Stomach (tissue), 19 donors: ENCODE measurements at places on chromosomes 12 and 14. TPM values are rescaled to one million over a fixed set of nuclear protein-coding genes. Genes with fewer than 3 reads are reported as not detected.

DNA sequence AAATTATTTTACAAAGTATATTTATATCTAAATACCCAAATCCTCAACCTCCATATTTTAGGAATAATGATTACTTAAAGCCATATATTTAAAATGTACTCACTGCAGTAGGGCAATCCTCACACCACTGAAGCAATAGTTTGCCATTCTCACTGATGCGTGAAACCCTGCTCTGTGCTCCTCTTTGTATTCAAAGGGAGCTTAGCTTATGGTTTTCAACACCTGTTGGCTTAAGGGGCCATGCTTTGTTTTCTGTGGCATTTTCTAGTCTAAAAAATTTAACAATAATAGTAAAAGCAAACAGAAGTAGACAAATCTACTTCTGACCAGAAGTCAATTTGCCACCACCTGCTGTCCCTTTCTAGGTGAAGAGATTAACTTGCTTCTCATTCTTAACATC lies 294.6 kb downstream of the FLRT2 start:
- no peak overlapping the region for H3K4me3 ChIP-seq
- no peak overlapping the region for H3K27ac ChIP-seq
- DNase-seq = no peak

The OR6C2 gene
- not detected for total RNA-seq

DNA sequence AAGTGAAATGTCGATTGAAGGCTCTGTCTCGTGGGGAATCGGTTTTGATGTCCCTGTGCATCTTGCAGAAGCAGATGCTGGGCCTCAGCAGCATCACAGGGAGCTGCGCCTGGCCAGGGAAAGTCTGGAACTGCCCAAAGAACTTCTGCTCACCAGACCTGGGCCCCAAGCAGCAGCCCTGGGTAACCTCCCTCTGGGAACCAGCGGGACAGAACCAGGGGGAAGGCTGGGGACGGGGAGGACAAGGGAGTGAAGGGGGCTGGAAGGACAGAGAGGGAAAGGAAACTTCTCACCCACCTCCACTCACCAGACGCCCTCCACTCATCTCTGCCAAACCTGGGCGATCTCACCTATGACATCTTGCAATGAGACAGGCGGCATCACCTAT lies 26.8 kb upstream of the C14orf180 start:
- peaks cover 8% of the 10 kb centered on the region for H3K27me3 ChIP-seq
- no peaks in the 10 kb centered on the region for H3K4me1 ChIP-seq
- H3K27ac ChIP-seq = no peak overlapping the region

The P2RX7 gene
- 1.3 TPM for total RNA-seq

DNA sequence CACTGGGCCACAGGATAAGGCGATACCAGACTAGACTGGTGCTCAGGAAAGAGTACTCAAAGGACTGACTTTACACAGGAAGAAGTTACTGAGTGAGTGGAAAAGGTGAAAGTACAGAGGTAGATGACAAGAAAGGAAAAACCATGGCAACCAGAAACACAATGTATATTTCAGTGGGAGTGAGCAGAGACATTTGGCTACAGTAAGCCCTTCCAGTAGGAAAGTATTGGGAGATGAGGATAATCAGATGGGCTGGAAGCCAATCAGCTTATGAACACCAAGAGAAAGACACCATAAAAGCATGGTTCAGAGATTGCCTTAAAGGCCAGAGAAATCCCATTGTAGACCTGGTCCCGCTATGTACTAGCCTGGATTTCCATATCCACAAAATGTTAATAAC lies 51.6 kb downstream of the TMTC1 start:
- H3K27me3 ChIP-seq = no peaks in the 10 kb centered on the region
- H3K4me1 ChIP-seq = peaks cover 59% of the 10 kb centered on the region
- H3K36me3 ChIP-seq = no peaks in the 10 kb centered on the region
- H3K4me3 ChIP-seq = no peak overlapping the region
- no peak for DNase-seq
- no peak overlapping the region for H3K27ac ChIP-seq

DNA sequence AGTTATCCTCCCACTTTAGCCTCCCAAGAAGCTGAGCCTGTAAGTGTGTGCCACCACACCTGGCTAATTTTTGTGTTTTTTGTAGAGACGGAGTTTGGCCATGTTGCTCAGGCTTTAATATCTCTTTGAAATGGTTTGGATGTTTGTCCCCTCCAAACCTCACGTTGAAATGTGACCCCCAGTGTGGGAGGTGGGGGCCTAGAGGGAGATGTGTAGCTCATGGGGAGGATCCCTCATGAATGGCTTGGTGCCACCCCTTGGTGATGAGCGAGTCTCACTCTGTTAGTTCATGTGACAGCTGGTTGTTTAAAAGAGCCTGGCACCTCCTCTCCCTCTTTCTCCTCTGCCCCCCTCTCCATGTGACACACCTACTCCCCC lies 23.6 kb upstream of the TTC7B start:
- no peak for DNase-seq
- no peak overlapping the region for H3K4me3 ChIP-seq
- peak overlapping the region; percentile 56 for H3K27ac ChIP-seq
- no peaks in the 10 kb centered on the region for H3K27me3 ChIP-seq
- H3K4me1 ChIP-seq = peaks cover 7% of the 10 kb centered on the region
- H3K36me3 ChIP-seq = no peaks in the 10 kb centered on the region

The SLC2A14 gene
- not detected for total RNA-seq

DNA sequence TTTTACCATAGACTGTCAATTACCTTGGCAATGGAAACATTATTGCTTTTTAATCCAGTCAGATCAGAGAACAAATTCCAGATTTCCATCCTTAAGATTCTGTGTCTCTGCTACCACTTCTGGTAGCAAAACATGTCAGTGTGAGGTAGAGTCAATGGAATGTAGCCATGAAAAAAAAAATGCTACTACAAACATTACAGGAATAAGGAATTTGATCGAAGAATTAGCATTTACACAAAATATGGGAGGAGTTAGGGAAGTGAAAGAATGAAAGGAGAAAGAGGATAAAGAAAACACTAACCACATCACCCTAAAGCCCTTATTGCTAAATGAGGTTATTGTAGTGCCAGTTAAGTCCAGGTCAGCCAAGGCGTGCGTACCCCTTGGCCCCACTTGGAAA lies 9.2 kb downstream of the MED21 start:
- H3K4me3 ChIP-seq = no peak overlapping the region
- H3K27me3 ChIP-seq = no peaks in the 10 kb centered on the region
- peaks cover 67% of the 10 kb centered on the region for H3K36me3 ChIP-seq

DNA sequence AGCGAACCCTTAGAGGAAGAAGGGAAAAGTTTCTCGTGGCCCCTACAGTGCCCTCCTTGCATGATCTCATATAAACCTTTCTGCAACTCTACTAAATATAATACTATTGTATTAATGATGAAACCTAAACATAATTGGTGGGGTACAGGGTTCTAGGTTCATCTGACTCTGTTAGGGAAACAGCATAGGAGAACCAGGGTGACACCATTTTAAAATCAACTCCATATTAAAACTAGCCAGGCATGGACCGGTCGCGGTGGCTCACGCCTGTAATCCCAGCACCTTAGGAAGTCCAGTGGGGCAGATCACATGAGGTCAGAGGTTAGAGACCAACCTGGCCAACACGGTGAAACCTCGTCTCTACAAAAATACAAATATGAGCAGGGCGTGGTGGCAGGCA lies 15.0 kb upstream of the RND1 start:
- H3K27me3 ChIP-seq = no peaks in the 10 kb centered on the region
- H3K4me3 ChIP-seq = no peak overlapping the region
- H3K36me3 ChIP-seq = no peaks in the 10 kb centered on the region

GRCh38 chr14:53327716-53328115 lies 174.6 kb upstream of the DDHD1 start:
- H3K27ac ChIP-seq = no peak overlapping the region
- H3K4me1 ChIP-seq = no peaks in the 10 kb centered on the region
- no peak for DNase-seq
- no peak overlapping the region for H3K4me3 ChIP-seq
- H3K36me3 ChIP-seq = no peaks in the 10 kb centered on the region

DNA sequence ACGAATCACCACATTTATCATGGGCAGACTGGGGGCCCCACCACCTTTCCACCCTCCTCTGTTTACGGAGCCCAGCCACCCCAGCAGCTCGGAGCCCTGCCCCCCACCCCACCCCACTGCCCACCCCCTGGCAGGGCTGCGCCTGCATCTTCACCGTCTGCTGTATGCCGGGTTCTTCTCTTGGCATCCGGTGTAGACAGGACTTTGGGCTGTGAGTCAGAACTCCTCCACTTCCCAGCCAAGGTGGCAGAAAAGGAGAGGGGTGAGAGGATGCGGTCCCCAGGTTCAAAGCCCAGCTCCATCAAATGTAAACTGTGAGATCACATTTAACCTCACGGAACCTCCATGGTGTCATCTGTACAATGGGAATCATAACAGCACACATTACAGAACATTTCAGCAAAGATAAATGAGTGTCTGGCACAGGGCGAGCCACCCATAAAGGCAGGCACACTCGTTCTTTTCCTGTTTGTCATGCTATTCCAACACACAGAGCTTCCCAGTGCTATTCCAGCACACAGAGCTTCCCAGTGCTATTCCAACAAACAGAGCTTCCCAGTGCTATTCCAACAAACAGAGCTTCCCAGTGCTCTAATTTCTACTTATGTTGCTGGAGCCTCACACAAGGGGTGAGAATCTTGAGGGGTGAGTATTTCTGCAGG lies 292.7 kb upstream of the RTL1 start:
- no peak overlapping the region for H3K27ac ChIP-seq
- H3K27me3 ChIP-seq = no peaks in the 10 kb centered on the region
- no peaks in the 10 kb centered on the region for H3K36me3 ChIP-seq
- DNase-seq = peak; percentile 11
- no peaks in the 10 kb centered on the region for H3K4me1 ChIP-seq
- no peak overlapping the region for H3K4me3 ChIP-seq

GRCh38 chr14:70828188-70828587 lies 18.9 kb upstream of the MAP3K9 start:
- no peak for DNase-seq
- H3K27me3 ChIP-seq = peaks cover 7% of the 10 kb centered on the region
- H3K4me1 ChIP-seq = no peaks in the 10 kb centered on the region
- no peaks in the 10 kb centered on the region for H3K36me3 ChIP-seq
- no peak overlapping the region for H3K4me3 ChIP-seq

DNA sequence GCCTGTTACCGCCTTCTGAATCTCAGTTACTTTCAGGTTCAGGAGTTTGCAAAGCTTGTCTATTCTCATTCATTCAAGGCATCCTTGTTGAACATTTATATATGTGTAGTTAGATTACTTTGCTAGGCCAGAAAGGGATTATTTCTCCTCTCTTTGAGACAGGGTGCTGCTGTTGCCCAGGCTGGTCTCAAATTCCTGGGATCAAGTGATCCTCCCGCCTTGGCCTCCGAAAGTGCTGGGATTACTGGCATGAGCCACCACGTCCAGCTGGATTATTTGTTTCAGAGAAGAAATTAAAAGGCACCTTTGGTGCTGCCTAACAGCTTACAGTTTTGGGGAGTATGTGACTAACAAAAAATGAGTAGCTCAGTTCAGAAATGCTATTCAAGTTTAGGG lies 772 bp downstream of the CHURC1 start:
- H3K27ac ChIP-seq = peak overlapping the region; percentile 93
- no peaks in the 10 kb centered on the region for H3K36me3 ChIP-seq
- no peak for DNase-seq
- peak overlapping the region; percentile 68 for H3K4me3 ChIP-seq
- peaks cover 45% of the 10 kb centered on the region for H3K4me1 ChIP-seq

The MARCHF9 gene
- total RNA-seq = 2.9 TPM
